Stimulated activated CD4-positive, alpha-beta T cell treated with anti-CD3 and anti-CD28 coated beads, Interleukin-2, amount 100 ng/mL, for 24 hours (primary cell): ENCODE measurements at places on chromosomes 13 and 19.
A peak's percentile ranks its signal among the peaks of the same experiment; 100 is the strongest.

- DNase-seq, result no peak
Measured at GRCh38 chr19:54473071-54473891, at the start of gene CDC42EP5. Gene CDC42EP5 (minus strand): TSS chr19:54473296. CDS start chr19:54465547, 7,749 bp downstream.

- DNase-seq, result peak; percentile 69
Measured at GRCh38 chr19:2327773-2328400, 499 bp downstream of the LSM7 start.

GRCh38 chr13:43787997-43788396 lies 1.2 kb upstream of the ENOX1 start:
- no peak for DNase-seq

DNA sequence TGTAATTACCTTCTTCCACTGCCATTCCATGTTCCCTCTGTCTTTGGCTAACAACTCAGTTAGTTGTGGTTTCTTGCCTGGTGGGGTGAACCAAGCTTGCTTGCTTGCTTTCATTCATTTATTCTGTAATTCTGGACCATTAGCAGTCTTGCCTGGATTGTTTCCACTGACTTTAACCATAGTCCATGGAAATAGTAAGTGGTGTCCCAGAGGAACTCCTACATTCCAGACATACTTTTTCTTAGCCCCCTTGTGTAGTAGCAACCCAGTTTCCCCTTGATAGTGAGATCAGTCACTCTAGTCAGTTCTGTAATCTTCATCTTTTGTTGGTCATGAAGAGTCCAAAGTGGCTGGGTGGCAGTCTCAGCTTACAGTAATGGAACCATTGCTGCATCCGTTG lies 23.2 kb downstream of the PDS5B start:
- no peak for DNase-seq

GRCh38 chr13:110832205-110832479 lies 82.7 kb downstream of the ANKRD10 start:
- DNase-seq, result no peak

- DNase-seq, result no peak
Measured at GRCh38 chr19:47512183-47512947, 2.5 kb downstream of the NAPA start.

GRCh38 chr19:778910-779653 lies 18.2 kb upstream of the PTBP1 start:
- no peak for DNase-seq

GRCh38 chr13:31543190-31543589 lies 196.1 kb upstream of the RXFP2 start:
- no peak for DNase-seq

- no peak for DNase-seq
Measured at GRCh38 chr13:98515818-98516465, 61.0 kb downstream of the STK24 start.

GRCh38 chr13:77386880-77387606 lies 60.1 kb upstream of the MYCBP2 start:
- DNase-seq, result no peak

DNA sequence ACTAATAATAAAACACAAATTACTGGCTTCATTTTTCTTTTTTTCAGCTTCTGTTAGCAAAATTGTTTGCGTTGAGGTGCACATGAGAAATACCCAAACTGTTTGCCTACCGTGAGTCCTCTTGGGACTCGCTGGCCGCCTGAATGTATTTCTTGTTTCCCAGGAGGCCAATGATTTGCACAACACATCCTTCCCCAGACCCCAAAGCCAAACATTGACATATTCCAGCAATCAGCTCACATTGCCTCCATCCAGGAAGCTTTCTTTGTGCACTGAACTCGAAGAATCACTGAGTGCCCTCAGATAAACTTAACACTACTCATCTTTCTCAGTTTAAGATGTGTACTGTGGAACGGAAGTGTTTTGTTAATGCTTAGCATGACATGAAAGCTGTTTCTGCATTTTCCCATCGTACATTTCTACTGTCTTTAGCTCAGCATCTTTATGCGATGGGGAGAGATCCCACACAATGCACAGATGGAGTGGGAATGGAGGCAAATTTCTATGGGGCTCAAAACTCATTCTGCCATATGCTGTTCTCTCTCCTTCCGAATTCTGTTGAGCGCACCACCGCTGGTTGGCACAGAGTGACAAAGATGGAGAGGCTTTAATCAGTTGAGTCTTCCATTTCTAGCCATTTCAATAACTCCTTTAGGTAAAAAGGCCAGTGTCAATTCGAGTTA lies 399.5 kb downstream of the RFC3 start:
- DNase-seq, result no peak

DNA sequence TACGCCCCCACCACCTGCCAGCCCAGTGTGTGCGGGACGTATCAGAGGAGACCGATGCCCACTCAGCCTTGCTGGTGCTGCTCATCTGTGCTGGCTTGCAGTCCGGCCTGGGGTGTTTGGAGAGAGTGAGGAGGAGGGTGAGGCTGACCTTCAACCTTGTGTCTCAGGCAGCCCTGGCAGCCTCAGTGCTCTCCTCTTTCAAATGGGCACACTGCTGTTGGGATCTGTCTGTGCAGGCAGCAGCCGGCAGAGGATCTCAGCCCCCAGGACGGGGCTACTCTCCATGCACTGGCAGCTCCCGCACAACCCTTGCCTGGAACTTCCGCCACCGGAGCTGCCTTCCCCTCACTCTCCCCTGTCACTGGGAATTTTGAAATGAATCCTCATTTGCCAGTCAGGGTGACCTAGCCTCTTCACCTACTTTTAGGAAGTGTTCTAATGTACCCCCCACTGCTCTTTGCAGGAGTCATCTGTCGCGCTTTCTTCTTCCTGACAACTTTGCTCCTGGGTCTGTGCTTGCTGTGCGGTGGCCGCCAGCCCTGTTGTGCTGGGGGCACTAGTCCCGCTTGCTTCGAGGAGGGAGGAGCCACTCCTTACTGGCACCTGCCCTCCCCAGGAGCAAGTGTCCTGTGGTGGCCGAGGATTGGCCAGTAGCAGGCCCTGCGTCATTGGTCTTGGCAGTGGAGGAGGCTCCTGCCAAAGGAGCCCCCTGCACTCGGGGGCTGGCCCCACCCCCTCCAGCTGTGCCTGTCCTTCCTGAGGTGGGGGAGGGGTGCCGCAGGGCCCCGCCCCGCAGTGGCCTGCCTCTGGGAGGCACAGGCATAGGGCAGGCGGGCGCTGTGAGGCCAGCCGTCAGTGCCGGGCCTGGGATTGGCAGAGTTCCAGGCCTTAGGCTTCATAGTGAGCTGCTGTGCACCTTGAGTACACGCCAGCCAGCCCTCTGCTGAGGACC lies 53.4 kb downstream of the TSSK6 start:
- DNase-seq, result no peak

DNA sequence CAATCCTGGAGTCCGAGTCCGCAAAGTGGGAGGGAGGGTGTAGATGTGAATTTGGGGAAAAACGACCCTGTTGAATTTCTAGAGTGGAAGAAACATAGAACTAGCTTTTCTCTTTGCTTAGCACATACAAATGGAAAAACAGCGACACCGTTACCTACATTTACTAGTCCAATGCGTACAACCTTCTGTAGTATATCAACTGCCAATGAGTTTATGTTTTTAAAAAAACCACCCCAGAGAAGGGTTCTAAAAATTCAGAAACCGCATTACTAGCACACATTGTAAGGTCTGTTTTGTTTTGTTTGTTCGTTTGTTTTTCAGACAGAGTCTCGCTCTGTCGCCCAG lies 332 bp upstream of the SUPT20H start:
- no peak for DNase-seq

GRCh38 chr19:51082611-51083010 lies at the start of gene KLK14:
Gene KLK14 (minus strand): TSS chr19:51082887. CDS start chr19:51082614, 273 bp downstream.
- no peak for DNase-seq

- DNase-seq, result no peak
Measured at GRCh38 chr13:102768909-102769308, 4.7 kb downstream of the TEX30 start.

DNA sequence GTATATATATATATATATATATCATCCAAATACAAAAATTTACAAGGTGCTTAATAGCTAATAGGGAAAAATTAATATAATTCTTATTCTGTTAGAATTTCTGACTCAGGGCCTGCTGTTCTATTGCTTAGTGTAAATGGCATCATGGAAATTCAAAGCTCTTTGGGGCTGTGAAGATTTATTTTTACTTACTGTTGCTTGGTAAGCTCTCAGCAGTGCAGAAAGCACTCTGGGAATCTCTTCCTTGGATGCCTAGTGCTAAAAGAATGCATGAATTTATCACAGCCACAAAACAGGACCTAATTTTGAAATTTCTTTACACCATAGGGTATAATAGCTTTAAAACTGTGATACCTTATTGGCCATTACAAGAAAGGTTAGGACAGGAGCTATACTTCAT lies 69.3 kb upstream of the SLAIN1 start:
- DNase-seq, result no peak

DNA sequence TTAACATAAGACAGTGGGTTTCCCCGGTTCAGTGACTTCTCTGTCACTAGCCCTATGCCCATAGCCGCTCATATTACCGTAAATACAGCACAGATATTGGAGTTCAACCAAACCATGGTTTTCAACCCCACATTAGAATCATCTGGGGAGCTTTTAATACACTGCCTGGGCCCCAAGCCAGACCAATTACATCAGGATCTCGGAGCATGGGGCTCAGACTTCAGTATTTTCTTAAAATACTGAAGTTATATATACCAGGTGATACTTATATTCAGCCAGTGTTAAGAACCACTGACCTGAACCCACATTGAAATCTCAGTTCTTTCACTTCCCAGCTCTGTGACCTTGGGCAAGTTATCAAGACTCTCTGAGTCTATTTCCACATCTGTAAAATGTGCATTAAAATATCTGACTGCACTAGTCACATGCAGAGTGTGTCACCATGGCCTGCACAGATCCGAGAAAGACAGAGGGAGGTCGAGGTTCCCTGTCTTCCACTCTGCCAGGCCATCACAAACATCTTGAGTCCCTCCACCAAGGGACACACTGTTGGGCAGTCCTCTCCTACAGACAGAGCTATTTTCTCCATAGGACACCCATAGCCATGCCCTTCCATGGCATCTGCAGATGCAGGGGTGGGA lies 32.2 kb upstream of the IPO5 start:
- DNase-seq, result no peak

- DNase-seq, result no peak
Measured at GRCh38 chr19:45774765-45775164, 5.7 kb upstream of the SIX5 start.

DNA sequence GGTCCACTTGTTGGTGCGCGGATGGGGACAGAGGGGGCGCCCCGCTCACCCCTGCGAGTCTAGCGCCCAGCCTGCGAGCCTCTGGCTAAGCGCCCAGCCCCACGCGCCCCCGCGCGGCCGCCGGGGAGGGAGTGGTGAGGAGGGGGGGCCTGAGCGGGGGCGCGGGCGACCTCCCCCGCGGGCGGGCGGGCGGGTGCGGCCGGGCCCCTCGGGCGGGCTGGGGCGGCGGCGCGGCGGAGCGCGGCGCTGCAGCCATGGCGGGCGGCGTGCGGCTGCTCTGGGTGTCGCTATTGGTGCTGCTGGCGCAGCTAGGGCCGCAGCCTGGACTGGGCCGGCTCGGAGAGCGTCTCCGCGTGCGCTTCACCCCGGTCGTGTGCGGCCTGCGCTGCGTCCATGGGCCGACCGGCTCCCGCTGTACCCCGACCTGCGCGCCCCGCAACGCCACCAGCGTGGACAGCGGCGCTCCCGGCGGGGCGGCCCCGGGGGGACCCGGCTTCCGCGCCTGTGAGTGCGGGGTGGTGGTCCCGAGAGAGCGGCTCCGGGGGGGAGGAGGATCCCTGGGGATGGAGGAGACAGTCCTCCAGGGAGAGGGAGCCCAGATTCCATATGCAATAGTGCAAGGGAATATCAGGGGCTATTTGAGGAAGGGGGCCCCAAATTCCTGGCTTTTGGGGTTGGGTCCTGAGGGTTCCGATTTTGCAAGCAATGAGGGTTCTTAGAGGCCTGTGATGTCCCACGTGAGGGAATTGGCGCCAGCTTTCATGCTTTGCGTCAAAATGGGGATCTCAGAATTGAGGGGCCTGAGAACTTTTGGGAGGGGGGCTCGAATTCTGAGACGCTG lies at the start of gene LTBP4:
Gene LTBP4, plus strand, starts transcription at position 236 of the 841 bp plus-strand sequence. Its CDS starts 19 bp downstream, at position 255.
- DNase-seq, result peak; percentile 43

GRCh38 chr13:110546926-110547325 lies 14.6 kb downstream of the RAB20 start:
- no peak for DNase-seq

DNA sequence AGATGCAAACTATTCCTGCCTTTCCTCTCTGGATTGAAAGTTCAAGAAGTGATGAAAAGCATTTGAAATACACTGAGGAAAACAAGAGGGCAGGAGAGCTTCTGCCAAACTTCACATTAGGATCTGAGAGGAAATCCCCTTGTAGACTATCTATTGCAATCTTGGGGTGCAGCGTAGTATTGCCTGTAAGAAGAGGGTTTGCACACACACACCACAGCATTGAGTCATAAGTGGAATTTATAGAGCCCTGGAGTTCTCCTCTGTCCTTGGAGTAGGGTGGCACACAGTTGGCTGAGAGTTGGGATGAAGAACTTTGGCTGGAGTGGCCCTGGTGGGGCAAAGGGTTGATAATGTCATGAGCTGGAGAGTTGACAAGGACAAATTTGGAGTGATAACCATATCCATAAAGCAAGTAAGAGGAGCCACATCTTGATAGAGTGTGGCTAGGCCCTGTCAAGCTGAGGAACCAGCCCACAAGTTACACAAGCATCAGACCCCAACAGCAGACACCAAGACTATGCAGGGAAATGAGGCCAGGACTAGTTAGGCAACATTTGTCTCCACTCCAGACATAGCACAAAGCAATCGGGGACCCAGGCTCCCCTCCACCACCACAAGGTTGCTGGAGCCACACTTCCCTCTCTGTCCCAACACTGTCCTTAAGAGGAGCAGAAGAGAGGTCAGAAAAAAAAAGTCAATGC lies 520.9 kb downstream of the KLF5 start:
- DNase-seq, result no peak

- peak; percentile 36 for DNase-seq
Measured at GRCh38 chr19:13241231-13242104, 91.3 kb downstream of the IER2 start.

- no peak for DNase-seq
Measured at GRCh38 chr13:113636266-113636963, 21.6 kb downstream of the ATP4B start.

GRCh38 chr13:111962431-111962891 lies 104.5 kb upstream of the SOX1 start:
- DNase-seq, result no peak

- DNase-seq, result peak; percentile 48
Measured at GRCh38 chr19:29836409-29836825, 24.6 kb downstream of the CCNE1 start.

GRCh38 chr19:39692166-39692565 lies 12.1 kb upstream of the LGALS14 start:
- DNase-seq, result no peak
